ENCODE measurements at places on chromosomes 7 and 10.

- no peaks in the 10 kb centered on the region for H3K36me3 ChIP-seq
- no peaks in the 10 kb centered on the region for H3K4me1 ChIP-seq
- H3K27me3 ChIP-seq, result no peaks in the 10 kb centered on the region
Observed at GRCh38 chr7:103932389-103932788, 57.1 kb downstream of the RELN start.

- DNase-seq, result no peak
- no peaks in the 10 kb centered on the region for H3K27me3 ChIP-seq
- no peak overlapping the region for H3K27ac ChIP-seq
- no peak overlapping the region for H3K4me3 ChIP-seq
- H3K36me3 ChIP-seq, result no peaks in the 10 kb centered on the region
Observed at GRCh38 chr7:31004393-31004792, 40.6 kb downstream of the GHRHR start.

DNA sequence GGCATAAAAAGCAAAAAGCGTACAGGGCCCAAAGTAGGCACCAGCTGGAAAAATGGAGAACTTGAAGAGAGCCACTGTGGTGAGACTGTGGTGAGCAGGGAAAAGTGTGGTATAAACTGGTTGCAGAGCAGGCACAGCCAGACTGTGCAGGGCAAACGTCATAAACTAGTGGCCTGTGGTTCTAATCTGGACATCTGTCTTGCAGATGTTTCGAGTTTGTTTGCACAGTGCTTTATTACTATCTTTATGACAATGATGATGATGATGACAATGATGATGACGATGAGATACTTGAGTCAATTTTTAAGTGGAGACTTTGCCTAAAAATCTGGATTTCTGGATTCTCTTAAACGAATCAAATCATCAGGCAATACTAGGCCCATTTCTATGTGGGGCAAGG, 45.7 kb downstream of the SEMA3C start:
- H3K4me3 ChIP-seq, result no peak overlapping the region
- no peak for DNase-seq
- no peaks in the 10 kb centered on the region for H3K27me3 ChIP-seq
- H3K36me3 ChIP-seq, result peaks cover 17% of the 10 kb centered on the region
- H3K4me1 ChIP-seq, result peaks cover 20% of the 10 kb centered on the region

GRCh38 chr10:102740229-102740628, 3.5 kb upstream of the WBP1L start:
- H3K4me1 ChIP-seq, result peaks cover 10% of the 10 kb centered on the region
- no peaks in the 10 kb centered on the region for H3K36me3 ChIP-seq
- no peak overlapping the region for H3K4me3 ChIP-seq
- no peaks in the 10 kb centered on the region for H3K27me3 ChIP-seq

GRCh38 chr7:30027065-30027456, 559 bp upstream of the FKBP14 start:
- H3K4me1 ChIP-seq, result peaks cover 11% of the 10 kb centered on the region
- peak overlapping the region; percentile 78 for H3K4me3 ChIP-seq

DNA sequence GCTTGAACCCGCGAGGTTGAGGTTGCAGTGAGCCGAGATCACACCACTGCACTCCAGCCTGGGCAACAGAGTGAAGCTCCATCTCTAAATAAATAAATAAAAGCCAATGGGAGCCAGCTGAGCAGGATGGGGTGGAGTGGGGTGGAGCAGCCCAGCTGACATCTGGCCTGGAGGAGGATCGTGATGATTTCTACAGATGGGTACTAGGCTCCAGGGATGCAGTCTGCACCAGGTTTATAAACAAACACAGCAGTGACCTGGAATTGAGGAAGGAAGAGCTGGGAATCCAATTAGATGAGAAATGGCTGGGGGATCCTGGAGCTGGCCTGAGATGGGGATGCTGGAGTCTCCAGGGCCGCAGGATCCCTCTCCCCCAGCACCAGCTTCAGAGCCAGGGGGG, 7.3 kb upstream of the GRIFIN start:
- H3K4me3 ChIP-seq, result no peak overlapping the region
- no peak overlapping the region for H3K27ac ChIP-seq
- no peak for DNase-seq
- H3K4me1 ChIP-seq, result no peaks in the 10 kb centered on the region
- H3K36me3 ChIP-seq, result no peaks in the 10 kb centered on the region
